Activated naive CD4-positive, alpha-beta T cell (primary cell): ENCODE measurements at places on chromosomes 2 and 18.

GRCh38 chr2:149039213-149039724 is 770 bp downstream of the LYPD6B start:
- no peak for DNase-seq

DNA sequence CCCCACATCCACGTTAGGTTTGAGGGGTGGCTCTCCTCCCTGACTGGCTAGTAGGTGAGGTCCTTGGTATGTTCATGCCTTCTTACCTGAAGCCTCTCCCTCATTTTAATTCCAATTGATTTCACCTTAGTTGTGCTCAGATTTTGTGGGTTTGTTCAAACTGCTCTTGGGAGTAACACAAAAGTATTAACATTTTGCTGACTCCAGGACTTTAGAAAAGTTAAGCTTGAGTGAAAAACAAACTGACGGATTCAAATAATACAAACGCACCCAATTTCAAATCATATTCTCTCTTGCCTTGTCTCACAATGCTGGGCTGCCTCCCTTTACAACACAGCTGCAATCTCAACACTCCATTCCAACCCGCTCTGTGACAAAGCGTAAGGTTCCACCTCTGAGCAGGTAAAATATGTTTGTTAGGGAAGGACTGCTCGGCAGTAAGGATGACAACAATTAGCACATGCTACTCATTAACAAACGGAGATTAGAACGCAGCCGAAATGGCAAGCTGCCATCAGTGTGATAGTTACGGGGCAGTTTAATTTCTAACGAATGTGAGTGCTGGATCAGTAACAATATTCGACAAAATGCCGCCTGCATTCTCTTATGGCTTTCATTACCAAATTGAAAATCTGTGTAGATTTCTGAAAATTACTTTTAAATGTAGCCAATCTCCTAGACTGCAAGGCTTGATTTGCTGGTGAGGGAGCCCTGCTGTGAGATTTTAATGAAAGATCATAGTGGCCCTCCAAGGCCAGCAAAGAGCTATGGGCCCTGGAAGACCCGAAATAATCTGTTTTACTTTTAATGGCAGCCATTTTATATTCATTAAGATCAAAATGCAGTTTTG is 730.6 kb upstream of the FANCL start:
- DNase-seq, result no peak

GRCh38 chr2:200199005-200199404 is 107.5 kb upstream of the SPATS2L start:
- DNase-seq, result no peak

DNA sequence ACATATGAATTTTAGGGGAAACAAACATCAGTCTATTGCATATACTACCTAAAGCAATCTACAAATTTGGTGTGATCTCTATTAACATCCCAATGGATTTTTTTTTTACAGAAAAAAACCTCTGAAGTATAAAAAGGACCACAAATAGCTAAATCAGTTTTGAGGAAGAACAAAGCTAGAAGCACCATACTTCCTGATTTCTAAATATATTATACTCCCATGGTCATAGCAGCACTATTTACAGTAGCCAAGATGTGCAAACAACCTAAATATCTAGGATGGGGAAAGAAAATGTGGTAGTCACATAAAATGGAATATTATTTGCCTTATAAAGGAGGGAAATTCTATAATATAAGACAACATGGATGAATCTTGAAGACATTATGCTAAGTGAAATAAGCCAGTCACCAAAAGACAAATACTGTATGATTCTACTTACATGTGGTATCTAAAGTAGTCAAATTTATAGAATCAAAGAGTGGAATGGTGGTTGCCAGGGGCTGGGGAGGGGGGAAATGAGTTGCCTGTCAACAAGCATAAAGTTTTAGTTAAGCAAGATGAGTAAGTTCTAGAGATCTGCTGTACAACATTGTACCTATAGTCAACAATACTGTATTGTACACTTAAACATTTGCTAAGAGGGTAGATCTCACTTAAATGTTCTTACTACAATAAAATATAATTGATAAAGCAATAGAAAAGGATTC is 17.6 kb upstream of the CASP8 start:
- DNase-seq, result no peak

DNA sequence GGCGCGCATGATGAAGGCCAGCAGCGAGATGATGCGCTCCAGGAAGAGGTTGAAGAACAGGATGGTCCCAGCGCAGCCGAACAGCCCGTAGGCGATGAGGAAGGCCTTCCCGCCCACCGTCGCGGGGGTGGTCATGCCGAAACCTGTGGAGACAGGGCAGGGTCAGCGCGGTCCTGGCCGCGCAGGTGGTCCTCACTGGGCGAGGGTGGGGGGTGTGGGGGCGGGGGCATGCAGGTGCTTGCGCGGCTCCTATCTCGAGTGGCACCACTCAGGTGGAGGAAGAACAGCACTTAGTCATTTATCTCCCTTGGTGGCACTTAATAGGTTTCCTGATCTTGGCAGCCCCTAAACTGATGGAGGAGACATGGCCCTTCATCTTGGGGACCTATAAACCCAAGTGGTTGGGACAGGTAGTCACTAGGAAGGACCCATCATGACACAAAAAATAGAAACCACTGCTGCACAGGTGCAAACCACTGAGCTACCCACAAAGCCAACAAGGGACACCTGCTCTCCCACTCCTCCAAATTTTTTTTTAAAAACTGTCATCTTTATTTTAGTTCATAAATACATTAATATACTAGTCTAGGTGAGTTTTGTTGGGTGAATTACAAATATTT is 118.8 kb downstream of the MSH2 start:
- DNase-seq, result no peak
